ENCODE measurements at places on chromosomes 3 and 15.
A peak's percentile ranks its signal among the peaks of the same experiment; 100 is the strongest.

DNA sequence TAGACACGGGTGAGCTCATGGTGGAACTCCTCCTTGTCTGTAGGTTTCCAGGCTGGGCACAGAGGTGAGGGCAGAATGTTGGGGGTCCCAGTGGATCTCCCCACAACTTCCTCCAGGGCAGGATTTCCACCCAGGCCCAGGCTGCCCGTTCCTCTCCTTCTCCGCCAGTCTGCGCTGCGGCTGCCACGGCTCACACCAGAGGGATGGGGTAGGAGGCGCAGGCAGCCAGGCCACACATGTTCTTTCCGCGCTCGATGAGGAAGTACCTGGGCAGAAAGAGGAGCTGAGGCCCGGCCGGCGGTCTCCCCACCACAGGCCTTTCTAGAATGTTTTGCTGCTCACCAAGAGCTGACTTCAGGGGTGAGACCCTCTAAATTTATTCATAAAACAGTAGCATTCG lies 22.9 kb downstream of the CTSH start:
- DNase-seq = no peak

- no peak for DNase-seq
Observed at GRCh38 chr15:62914461-62915079, 128.0 kb upstream of the TPM1 start.

DNA sequence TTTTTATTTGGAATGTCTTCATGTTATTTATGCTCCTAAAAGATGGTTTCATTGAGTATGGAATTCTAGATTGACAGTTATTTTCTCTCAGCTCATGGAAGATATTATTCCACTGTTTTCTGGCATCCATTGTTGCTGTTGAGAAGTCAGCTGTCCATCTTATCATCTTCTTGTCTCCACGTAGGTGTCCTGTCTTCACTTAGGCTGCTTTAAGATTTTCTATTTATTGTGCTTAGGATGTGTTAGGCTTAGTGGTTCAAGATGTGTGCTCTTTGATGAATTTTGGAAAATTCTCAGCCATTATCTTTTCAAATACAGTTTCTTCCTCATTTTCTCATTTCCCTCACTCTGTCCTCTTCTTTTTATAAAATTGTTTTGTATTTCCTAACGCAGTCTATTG lies 52.0 kb downstream of the SNRK start:
- no peak for DNase-seq

DNA sequence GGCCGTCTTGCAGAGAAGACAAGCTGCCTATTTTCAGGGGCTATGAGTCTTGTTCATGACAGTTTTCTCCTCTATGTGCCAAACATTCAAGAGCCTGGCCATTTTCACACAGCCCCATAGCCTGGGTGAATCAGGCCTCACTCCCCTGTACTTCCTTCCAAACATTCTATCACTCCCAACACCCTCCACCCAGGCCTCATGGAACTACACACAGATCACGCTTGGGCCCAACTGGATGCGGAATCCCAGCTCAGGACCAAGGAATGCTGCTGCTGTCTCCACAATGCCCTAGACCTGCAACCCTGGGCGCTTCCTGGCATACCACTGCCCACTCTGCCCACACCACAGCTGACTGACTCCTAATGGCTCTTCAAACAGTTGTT lies 39.4 kb upstream of the PCSK6 start:
- DNase-seq = peak; percentile 8

GRCh38 chr15:100919481-100920405 lies 586 bp downstream of the LRRK1 start:
- DNase-seq = peak; percentile 60

- no peak for DNase-seq
Observed at GRCh38 chr3:54691289-54691771, 236.5 kb downstream of the LRTM1 start.

DNA sequence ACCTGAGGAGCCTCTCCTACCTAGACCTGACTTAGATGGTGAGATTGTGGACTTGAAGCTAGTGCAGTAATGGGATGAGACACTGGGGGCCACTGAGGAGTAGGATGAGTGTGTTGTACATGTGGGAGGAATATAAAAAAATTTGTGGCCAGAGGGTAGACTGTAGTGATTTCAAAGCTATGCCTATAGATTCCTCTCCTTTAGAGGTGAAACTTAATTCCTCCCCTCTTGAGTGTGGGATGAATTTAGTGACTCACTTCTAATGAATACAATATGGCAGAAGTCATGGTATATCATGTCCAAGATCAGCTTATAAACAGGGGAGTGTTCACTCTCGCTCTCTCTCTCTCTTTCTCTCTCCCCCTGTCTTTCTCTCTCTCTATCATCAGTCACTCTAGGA lies 6.7 kb downstream of the ZNF860 start:
- DNase-seq = no peak

- DNase-seq = no peak
Observed at GRCh38 chr3:55144015-55144673, 216.3 kb upstream of the LRTM1 start.

DNA sequence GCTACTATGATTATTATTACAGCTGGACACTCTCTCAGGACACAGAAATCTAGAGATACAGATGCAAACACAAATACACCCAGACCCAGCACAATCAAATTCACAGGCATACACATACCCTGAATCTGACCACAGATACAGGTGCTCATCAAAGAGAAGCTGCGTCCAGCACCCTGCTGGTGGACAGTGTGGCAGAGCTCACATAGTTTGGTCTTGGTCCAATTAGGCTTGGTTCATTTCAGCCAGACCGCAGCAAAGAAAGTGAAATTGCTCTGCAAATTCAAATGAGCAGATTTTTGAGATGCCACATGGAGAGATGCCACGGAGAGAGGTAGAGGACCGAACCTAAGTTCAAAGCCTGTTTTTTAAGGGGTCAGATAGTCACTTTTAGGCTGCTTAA lies 55.6 kb downstream of the ANAPC13 start:
- no peak for DNase-seq

GRCh38 chr3:56926947-56927282 lies 125.2 kb upstream of the ARHGEF3 start:
- DNase-seq = no peak

GRCh38 chr3:140004271-140004670 lies 69.3 kb downstream of the CLSTN2 start:
- no peak for DNase-seq

GRCh38 chr3:186882881-186883685 lies 40.6 kb downstream of the ADIPOQ start:
- DNase-seq = no peak

- DNase-seq = no peak
Observed at GRCh38 chr15:80328496-80328895, 75.7 kb upstream of the ARNT2 start.

DNA sequence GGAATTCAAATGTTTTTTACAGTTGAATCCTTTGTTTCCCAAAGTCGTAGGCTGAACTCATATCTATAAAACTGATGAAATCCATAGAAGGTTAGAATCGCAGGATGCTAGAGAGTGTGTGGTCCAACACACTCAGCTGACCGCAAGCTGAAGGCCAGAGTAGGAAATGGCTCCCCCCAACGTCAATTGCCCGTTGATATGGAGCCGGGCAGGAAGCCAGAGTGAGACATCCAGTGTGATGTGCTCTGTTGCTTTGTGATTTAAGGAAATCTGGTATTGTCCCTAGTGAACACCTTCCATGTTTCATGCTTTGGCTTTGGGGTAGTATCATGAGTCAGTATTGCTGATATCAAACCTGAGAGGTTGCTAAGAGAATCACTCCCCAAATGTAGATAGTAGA lies 5.8 kb upstream of the MEX3B start:
- DNase-seq = no peak

GRCh38 chr15:29130951-29131839 lies 138.4 kb downstream of the NSMCE3 start:
- DNase-seq = no peak

- DNase-seq = no peak
Observed at GRCh38 chr3:140085001-140085400, 150.0 kb downstream of the CLSTN2 start.

GRCh38 chr3:43465109-43465508 lies 156.7 kb downstream of the ANO10 start:
- no peak for DNase-seq

GRCh38 chr15:70200511-70201424 lies 103.1 kb upstream of the TLE3 start:
- DNase-seq = no peak

DNA sequence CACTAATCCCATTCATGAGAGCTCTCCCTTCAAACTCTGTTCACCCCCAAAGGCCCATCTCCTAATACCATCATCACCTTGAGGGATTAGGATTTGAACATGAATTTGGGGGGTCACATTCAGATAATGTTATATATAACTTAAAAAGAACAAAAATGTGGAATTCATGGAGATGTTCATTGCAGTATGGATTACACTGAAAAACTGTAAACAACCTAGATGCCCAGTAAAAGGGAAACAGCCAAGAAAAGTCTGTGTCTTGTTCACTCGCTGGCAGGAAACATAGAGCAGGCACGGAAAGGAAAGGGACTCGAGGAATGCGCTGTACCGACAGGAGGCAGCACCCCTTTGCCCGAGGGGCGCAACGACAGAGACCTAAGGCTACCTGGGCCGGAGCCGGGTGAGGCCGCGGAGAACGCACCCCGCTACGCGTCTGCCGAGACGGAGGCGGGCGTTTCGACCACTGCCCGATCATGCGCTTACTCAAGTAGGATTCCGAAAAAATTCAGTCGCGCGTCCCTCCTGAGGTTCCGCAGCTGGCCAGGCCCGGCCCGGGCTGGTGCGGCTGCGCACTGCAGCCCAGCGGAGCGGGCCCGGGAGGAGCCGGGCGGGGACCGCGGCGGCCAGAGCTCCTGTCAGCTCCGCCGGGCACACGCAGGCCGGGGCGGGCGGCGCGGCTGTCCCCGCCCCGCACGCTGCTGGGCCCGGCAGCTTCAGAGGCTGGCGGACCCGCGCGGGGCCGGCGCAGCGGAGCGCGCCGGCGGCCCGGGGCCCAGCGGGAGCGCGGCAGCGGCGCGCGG lies 862 bp upstream of the MAN2A2 start:
- DNase-seq = peak; percentile 93

GRCh38 chr15:76678766-76679165 lies 226.4 kb downstream of the SCAPER start:
- no peak for DNase-seq

GRCh38 chr15:75112848-75113492 lies 88.7 kb upstream of the C15orf39 start:
- DNase-seq = peak; percentile 73

GRCh38 chr3:87047852-87048251 lies 56.9 kb upstream of the VGLL3 start:
- DNase-seq = no peak

- DNase-seq = no peak
Observed at GRCh38 chr3:156536524-156537316, 18.2 kb downstream of the SSR3 start.

DNA sequence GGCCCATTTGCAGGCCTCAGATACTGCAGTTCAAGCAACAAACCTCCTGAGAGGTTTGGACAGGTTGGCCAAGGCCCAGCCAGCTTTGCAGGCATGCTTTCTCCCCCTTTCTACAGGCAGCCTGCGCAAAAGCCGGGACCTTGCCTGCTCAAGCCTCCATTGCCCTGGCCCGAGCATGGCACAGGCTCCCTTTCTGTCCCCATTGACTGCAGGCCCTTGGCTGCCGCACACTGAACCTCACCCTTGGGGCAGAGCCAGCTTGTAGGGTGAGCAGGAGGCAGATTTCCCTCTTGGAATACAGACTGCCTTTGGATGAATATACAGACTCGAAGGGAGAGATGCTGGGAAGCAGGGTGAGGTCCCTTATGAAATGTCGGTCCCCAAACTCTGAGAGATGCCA lies 461.7 kb upstream of the PROK2 start:
- no peak for DNase-seq

DNA sequence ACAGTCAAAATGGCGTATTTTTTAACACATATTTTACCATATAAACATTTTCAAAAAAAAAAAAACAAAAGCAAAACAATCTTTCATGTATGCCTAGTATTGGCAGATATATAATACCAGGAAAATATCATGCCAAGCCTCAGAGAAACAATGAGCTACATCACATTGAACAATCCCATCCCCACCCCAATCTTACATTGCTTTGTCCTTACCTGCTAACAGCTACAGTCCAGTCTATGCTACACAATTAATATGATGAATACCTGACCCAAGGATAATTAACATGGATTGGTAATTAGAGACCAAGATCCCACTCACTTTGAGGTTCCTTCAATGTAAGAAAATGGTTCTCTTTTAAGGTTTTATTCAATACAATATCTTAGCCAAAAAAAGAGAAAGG lies 7.6 kb upstream of the SATB1 start:
- DNase-seq = no peak

DNA sequence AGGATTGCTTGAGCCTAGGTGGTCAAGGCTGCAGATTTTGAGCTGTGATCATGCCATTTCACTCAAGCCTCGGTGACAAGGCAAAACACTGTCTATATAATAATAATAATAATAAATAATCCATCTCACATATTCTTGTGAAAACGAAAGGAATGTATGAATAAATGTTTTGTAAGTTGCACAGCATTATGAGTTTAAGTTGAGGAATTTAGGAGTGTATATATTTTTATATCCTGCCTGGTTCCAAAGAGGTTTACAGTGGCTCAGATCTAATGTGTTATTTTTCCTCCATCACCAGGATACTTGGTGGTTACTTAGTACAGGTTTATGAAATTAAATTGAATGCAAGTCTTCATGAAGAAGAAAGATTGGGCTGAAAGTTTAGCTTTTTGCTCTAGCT lies 77.2 kb downstream of the ATG7 start:
- DNase-seq = no peak

DNA sequence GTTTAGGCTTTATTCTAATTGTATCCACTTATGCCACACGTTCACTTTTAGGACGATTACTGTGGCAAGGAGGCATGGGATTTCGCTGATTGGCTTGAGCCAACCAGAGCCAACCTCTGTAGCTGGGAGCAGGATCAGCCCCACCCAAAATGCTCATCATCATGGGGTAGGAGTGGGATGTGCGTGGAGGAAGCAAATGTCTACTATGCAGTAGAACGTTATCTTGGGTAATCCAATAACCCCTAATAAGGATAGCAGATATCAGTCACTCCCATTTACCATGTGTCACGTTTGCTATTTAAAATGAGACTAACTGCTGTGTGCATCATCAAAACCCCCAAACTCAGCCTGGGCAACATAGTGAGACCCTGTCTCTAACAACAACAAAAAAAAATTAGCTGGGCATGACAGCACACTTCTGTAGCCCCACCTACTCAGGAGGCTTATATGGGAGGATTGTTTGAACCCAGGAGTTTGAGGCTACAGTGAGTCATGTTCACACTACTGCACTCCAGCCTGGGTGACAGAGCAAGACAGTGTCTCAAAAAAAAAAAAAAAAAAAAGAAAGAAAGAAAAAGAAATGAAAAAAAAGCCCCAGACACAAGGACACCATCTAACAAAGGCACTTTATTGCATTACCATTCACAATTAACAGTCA lies 17.8 kb upstream of the ITGB5 start:
- no peak for DNase-seq

DNA sequence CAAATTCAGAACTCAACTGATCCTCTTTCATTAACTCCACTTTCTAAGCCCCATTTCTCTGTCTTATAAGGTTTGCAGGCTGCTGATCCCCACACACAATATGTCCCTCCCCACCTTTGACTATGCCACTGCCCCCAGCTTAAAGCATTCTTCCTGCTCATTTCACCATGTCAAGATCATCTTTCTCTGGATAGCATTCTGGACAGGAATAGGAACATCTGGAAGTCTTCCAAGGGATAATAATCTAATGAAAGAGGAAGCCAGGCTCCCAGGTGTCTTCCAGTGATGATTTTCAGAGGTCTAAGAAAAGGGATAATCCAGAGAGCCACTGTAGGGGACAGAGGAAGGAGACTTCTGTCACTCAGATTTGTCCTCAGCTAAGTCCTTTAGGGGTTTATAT lies 54.6 kb upstream of the GALNT15 start:
- DNase-seq = no peak

GRCh38 chr3:48678056-48678455 lies 7.7 kb downstream of the NCKIPSD start:
- no peak for DNase-seq
